ENCODE measurements at places on chromosomes 16 and 17. TPM values are rescaled to one million over a fixed set of nuclear protein-coding genes. Genes with fewer than 3 reads are reported as not detected.

NHERF1 gene
- 133 TPM for total RNA-seq

AANAT gene
- total RNA-seq, result 0.18 TPM

HCRT gene
- not detected for total RNA-seq

ZSCAN10 gene
- not detected for total RNA-seq

RGS11 gene
- 0.46 TPM for total RNA-seq

ALKBH5 gene
- total RNA-seq, result 164 TPM

MPO gene
- not detected for total RNA-seq

SPATA32 gene
- 0.67 TPM for total RNA-seq

FBXO39 gene
- total RNA-seq, result 0.11 TPM

NEUROD2 gene
- not detected for total RNA-seq

RAB11FIP4 gene
- 20.8 TPM for total RNA-seq

TMEM88 gene
- total RNA-seq, result 4.1 TPM

COG1 gene
- total RNA-seq, result 31.5 TPM

RARA gene
- 35.1 TPM for total RNA-seq

ATP2A1 gene
- 1.8 TPM for total RNA-seq

ITGAX gene
- total RNA-seq, result 56.2 TPM

GRB7 gene
- total RNA-seq, result 0.74 TPM

EPN3 gene
- not detected for total RNA-seq

ZNF750 gene
- total RNA-seq, result not detected

RNF157 gene
- 34.3 TPM for total RNA-seq

CDH13 gene
- not detected for total RNA-seq

KRT36 gene
- total RNA-seq, result not detected

HOXB1 gene
- not detected for total RNA-seq

CPD gene
- total RNA-seq, result 31.5 TPM

LPCAT2 gene
- 4.7 TPM for total RNA-seq

CCDC144A gene
- total RNA-seq, result 2.0 TPM

SHCBP1 gene
- 45.6 TPM for total RNA-seq

BPTF gene
- total RNA-seq, result 91.2 TPM

NFATC2IP gene
- 98.3 TPM for total RNA-seq

RNU2-1 gene
- 5,483 TPM for total RNA-seq

UNC13D gene
- total RNA-seq, result 165 TPM

SOST gene
- not detected for total RNA-seq

CDRT15 gene
- not detected for total RNA-seq

ARHGAP23 gene
- 1.2 TPM for total RNA-seq

PABPN1L gene
- total RNA-seq, result not detected

TBC1D3 gene
- not detected for total RNA-seq

PRR35 gene
- total RNA-seq, result not detected

KRTAP1-4 gene
- not detected for total RNA-seq

OTOA gene
- not detected for total RNA-seq

DPEP2 gene
- total RNA-seq, result 4.3 TPM

KRT28 gene
- not detected for total RNA-seq

FKBP10 gene
- total RNA-seq, result 1.3 TPM

MEFV gene
- 0.18 TPM for total RNA-seq

ATAD5 gene
- total RNA-seq, result 24.6 TPM

TPSB2 gene
- not detected for total RNA-seq

SCNN1B gene
- total RNA-seq, result not detected

ADAP2 gene
- total RNA-seq, result 2.0 TPM

PIGS gene
- total RNA-seq, result 65.1 TPM

TSC2 gene
- total RNA-seq, result 89.7 TPM

ACSM2A gene
- total RNA-seq, result 3.8 TPM

ZNF205 gene
- total RNA-seq, result 0.09 TPM

SLC35G6 gene
- not detected for total RNA-seq

Data from activated T-helper 2 cell treated with anti-CD3 and anti-CD28 coated beads, Interferon-gamma antibody, Interleukin-2, Interleukin-4, amounts not matched to agents 10 μg/mL and 5 μg/mL and 100 μg/mL, durations not matched to agents 14 hours and 24 hours and 36 hours (primary cell).